NCI-H1694 (cell line): ENCODE measurements at places on chromosomes 2 and 18.

GRCh38 chr18:24584813-24585212, 124.4 kb downstream of the HRH4 start:
- no peak for DNase-seq

GRCh38 chr18:13051950-13052349, 60.8 kb downstream of the CEP192 start:
- DNase-seq: no peak

- no peak for DNase-seq
These were observed 216.4 kb downstream of the FSIP2 start for GRCh38 chr2:185955050-185955449.

- no peak for DNase-seq
These were observed 121.1 kb upstream of the FIGN start for GRCh38 chr2:163856941-163857340.

- DNase-seq: no peak
These were observed 169.8 kb downstream of the MREG start for GRCh38 chr2:215843579-215843978.

DNA sequence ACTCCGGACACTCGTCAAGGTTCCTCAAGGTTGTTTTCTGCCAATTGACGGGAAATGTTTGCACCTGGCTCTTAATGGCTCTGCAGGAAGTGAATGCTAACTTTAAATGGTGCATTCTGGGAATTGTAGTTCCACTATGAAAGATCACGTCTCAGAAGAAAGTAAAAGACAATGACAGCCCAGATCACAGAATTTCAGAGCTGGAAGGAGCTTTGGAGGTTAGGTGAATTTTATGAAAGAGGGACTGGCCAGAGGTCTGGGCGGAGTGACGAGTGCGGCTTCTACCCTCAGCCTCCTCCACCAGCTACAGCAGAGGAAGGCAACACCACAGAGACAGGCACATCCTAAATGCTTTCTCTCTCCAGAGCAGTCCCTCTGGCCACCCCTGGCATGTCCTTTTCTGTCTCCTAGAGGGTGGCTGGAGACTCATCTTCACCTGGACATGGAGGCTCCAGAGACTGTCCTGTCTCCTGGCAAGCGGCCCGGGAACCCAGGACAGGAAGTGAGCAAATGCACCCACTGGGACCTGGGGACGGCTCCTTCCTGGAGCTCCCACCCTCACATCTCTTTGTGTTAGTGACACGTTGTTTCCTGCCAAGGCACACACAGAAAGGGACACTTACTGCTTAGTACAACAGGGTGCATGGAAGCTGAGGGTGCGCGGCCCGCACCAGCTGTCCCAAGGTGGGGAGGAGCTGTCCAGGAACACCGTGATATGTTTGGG, 19.4 kb downstream of the THAP4 start:
- no peak for DNase-seq

GRCh38 chr2:29139152-29139551, 23.9 kb downstream of the CLIP4 start:
- DNase-seq: no peak

GRCh38 chr2:45874344-45874743, 222.9 kb downstream of the PRKCE start:
- DNase-seq: no peak

GRCh38 chr2:133674433-133675331, 106.4 kb upstream of the NCKAP5 start:
- peak; percentile 37 for DNase-seq

DNA sequence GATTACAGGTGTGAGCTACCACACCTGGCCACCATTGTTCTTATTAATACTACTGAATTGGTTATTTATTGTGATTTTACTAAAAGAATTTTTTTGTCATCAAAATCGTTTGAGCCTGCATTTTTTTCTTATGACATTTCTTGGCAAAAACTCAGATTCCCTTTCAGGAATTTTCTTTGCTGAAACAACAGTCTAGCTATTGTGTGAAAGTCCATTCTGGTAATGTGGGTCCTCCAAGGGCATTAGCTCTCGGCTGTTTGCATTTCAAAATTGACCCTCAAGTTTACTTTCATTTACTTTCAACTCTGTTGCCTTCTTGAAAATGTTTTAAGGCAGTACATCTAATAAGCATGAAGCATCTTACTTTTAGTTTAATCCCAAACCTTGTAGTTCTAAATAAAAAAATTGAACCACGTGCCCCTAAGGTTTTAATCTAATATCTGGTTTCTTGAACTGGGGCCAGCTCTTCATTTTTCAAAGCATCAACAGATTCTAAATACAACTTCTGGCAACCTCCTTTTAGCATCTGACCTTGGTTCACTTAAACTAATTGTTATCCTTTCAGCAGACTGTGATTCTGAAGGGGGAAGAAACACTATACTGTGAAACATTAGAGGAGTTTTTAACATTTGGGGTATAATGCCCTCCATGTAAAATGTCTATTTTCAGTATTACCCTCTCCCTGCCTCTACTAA, 325.2 kb upstream of the RAB12 start:
- no peak for DNase-seq

- no peak for DNase-seq
These were observed 76.7 kb downstream of the PIEZO2 start for GRCh38 chr18:11072632-11073031.

DNA sequence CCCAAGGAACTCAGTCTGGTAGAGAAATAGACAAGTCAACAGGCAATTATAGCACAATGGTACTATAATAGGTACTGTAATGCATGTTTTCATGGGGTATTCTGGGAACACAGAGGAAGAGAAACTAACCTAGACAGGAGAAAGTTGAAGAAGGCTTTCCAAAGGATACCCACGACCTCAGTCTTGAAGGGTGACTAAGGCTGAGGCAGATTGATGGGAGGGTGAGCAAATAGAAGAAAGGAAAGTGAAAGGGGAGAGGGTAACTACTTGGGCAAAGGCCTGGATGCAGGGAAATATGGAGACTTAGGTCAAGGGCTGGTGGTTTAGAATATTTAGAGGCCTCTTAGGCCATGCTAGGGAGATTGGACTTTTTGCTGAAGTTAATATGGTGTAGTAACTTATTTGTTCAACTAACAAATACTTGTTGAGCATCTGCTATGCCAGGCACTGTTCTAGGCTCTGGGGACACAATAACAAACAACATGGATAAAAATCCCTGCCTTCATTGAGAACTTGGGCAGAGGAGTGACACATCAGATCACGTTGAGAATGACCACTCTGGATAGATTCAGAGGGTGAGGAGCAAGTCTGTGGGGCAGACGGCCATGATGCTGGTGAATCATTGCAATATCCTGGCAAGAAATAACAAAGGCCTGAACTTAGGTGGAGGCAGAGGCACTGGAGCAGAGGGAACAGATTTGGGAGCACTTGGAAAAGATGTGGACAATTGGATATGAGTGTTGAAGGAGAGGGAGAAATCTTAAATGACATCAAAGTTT, 56.4 kb downstream of the PLB1 start:
- no peak for DNase-seq

DNA sequence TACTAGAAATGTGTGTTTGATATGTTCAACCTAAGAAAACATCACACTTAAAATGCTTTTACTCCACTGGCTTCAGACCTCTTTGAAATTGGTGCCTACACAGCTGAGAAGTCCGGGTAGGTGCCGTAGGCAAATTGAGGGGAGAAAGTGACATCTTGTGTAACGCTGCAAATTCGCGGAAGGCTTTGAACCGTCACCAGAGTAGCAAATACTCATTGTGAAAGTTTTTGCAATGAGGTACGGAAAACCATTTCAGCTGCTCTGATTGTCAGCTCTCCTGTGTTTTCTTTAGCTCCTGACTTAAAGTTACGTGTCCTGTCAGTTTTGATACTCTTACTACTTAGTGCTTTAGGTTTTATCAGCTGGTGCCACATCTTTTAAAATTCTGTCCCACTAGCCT, 224.5 kb downstream of the FAM210A start:
- DNase-seq: no peak

DNA sequence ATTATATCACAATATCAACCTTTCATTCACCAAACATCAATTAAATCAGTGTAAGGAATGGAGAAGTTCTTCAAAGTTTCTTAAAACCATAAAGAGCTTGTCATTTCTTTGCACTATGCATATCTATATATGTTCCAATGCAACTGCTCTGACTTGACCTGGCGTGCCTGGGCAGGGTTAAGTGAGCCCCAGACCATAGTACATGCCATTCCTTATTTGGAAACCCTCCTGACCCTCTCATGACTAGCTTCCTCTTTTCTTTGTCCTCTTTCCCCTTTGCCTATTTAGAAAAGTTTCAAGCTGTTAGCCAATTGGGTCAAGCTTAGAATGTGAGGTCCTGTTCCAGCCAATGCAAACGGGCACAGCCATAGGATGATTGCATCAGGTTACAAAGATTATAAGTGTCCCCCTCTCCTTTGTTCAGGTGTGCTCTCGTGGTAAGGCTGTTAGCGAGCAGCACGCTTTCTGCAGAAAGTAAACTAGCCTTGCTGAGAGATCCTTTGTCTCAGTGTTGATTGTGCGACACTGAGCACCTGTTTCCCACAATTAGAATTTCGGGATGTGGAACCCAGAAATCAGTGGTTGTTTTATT, 78.2 kb upstream of the UXS1 start:
- no peak for DNase-seq

- DNase-seq: no peak
These were observed 962.3 kb upstream of the NRXN1 start for GRCh38 chr2:51994123-51994763.

DNA sequence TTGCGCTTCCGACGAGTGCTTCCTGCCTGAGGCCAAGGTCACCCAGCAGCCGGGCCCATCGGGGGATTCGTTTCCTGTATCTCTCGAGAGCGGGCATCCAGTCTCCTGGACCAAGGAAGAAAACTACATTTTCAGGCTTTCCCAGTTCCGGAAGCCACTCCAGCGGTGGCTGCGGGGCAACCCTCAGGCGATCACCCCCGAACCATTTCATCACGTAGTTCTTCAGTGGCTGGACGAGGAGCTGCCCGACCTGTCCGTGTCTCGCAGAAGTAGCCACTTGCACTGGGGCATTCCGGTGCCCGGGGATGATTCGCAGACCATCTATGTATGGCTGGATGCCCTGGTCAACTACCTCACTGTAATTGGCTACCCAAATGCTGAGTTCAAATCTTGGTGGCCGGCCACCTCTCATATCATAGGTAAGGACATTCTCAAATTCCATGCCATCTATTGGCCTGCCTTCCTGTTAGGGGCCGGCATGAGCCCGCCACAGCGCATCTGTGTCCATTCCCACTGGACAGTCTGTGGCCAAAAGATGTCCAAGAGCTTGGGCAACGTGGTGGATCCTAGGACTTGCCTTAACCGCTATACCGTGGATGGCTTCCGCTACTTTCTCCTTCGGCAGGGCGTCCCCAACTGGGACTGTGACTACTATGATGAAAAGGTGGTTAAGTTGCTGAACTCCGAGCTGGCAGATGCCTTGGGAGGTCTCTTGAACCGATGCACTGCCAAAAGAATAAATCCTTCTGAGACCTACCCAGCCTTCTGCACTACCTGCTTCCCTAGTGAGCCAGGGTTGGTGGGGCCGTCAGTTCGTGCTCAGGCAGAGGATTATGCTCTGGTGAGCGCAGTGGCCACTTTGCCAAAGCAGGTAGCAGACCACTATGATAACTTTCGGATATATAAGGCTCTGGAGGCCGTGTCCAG, 1.0 kb downstream of the MARS2 start:
- DNase-seq: no peak

DNA sequence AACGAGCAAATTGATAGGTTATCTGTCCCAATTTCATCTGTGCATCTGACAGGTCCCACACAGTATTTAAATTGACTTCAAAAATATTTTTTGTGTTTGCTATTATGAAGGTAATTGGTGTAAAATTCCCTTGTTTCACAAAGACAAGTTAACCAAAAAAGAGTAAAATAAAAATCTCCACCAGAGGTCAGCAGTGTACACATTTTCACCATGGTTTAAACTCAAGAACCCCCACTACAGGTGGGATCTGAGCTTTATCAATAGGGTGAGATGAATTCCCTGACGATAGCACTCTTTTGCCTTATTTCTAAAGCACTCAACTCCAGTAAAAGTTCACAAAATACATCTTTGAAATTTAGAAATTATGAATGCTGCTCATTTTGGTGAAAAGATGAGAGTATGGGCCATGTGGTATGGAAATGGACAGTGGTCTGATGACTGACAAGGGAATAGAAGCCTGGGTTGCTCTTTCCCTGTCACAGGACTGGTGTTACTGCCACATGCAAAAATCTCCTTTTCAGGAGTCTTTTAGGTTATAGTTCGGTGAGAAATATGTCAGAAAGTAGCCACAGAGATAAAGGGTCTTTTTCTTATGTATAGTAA, 68.0 kb downstream of the SERPINB8 start:
- DNase-seq: peak; percentile 6

DNA sequence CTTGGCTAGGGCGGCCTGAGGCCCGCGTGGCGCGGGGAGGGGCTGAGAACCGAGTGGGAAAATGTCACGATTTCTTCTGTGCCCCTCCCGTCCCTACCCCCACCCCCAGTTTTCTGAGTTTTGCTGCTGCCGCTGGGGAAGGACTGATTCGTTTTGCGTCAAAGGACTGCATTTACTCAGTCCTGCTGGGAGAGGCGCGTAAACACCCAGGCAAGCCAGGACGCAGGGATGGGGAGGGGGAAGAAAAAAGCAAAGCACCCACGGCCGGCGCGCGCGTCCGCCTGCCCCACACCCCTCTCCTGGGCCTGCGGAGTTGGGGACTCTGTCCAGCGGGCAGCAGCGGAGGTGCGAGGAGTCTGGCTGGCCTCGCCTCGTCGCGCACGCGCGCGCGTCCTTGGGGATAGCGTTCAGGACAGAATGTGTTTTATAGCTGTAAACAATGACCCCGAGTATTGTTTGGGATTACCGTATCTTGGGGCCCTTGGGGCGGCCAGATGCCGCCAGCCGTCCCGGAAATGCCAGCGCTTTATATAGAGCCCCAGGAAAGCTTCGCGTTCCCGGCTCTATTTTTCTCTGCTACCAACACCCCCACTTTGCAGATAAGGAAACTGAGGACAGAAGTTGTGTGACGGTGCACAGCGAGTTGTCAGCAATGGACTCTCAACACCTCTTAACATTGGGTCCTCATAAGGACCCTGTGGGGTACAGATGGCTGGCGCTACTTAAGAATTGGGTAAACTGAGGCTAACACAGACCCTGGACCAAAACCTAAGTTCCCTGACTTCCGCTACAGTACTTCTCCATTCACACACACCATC, 1.7 kb upstream of the FOSL2 start:
- DNase-seq: no peak

DNA sequence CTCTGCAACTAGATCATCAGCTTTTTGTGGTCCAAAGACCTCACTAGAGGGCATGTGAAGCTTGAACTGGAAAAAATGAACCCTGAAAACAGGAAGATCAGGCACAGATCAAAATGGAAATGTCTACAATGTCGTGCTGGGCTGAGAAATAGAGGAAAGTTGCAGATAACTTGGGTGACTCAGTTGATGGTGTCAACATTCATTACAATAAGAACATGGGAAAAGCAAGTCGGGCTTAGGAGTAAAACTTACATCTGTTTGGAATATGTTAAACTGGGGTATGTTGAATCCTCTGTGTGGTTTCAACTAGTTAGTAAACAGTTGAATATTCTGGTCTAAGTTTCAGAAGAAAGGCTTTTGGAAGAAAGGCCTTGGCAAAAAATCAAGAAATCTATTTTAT, 940.4 kb downstream of the ERBB4 start:
- DNase-seq: no peak
